ENCODE measurements at places on chromosomes 12 and 14.

DNA sequence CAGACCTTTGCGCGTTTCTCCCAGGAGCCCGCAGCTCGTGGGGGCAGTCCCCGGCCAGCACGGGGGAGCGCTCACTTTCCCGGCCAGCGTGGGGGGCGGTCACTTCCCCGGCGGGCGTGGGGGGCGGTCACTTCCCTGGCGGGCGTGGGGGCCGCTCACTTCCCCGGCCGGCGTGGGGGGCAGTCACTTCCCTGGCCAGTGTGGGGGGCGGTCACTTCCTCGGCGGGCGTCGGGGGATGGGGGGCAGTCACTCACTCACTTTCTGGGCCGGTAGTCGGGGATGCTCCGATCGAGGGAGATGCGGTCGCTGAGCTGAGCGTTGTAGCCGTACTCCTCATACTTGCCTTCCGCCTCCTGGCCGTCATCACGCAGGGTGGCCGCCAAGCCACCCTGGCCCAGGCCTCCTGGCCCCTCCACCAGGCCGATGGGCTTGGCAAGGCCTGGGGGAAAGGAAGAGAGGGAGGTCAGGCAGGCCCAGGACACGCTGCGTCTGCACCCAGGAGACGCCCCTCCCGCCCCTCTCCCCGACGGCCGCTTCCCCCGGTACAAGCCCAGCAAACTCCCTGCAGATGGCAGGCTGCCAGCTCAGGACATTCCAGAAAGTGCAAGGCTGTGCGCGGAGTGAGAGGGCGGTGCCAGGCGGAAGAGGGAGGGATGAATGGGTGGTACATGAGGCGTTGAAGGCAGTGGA lies 43.3 kb downstream of the GALNT9 start:
- no peak for DNase-seq

- no peak for DNase-seq
Observed at GRCh38 chr12:50061946-50062686, 4.7 kb downstream of the ASIC1 start.

GRCh38 chr14:91330856-91331255 lies 86.4 kb upstream of the GPR68 start:
- no peak for DNase-seq

- DNase-seq = no peak
Observed at GRCh38 chr12:79206871-79207270, 342.3 kb downstream of the SYT1 start.

DNA sequence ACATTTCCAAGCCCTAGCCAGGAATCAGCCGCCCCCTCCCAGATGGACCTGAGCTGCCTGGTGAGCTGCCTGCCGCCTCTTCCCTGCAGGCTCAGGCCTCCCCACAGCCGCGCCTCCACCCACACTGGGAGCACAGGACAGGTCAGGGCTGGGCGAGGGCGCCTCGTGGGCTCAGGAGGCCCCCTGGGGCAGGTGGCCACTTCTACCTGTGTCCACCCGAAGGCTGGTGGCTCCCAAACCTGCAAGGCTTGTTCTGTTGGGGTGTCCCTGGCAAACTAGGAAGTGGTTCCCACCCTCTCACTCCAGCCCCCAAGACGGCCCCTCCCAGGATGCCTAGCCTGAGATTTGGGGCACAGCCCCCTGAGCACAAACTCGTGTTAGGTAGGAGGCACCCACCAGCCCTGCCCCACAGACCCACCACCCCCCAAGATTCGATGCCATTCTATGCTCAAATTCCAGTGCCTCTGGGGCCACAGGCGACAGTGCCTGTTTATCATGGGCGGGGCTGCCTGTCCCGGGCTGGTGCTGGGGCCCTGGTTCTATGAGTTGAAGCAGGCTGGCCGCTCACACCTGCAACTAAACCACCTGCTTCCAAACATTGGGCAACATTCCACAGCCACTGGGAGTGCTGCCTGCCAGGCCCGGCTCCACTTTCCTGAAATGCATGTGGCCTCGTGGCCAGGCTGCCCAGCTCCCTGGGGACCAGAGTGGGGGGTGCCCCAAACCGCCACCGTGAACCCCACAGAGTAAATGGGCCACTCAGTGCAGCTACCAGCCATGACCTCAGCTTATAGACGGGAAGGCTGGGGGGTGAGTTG lies 6.8 kb downstream of the MMP17 start:
- DNase-seq = no peak

DNA sequence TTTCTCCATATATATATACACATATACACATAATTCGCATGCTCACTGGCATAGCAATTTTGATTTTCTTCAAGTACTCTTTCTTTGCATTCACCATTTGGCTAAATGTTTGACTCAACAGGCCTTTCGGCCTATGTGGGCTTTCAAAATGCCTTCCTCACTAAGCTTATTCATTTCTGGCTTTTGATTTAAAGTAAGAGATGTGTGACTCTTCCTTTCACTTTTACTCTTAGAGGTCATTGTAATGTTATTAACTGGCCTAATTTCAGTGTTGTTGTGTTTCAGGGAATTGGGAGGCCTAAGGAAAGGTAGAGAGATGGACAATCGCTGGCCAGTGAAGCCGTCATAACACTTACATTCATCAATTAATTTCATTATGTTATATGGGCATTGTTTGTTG lies 14.5 kb upstream of the KLRD1 start:
- DNase-seq = no peak

Measured in activated naive CD4-positive, alpha-beta T cell (primary cell).